ENCODE measurements at places on chromosomes 7 and 10. TPM values are rescaled to one million over a fixed set of nuclear protein-coding genes. Genes with fewer than 3 reads are reported as not detected.

TRAPPC14 gene
- 54.6 TPM for total RNA-seq

PTN gene
- total RNA-seq = not detected

ANKRD61 gene
- not detected for total RNA-seq

PRRT4 gene
- 0.42 TPM for total RNA-seq

SEMA3A gene
- not detected for total RNA-seq

TAS2R41 gene
- 0.59 TPM for total RNA-seq

LDB3 gene
- not detected for total RNA-seq

OR13A1 gene
- not detected for total RNA-seq

CLCN1 gene
- total RNA-seq = not detected

HPSE2 gene
- not detected for total RNA-seq

MYH16 gene
- not detected for total RNA-seq

C7orf33 gene
- total RNA-seq = not detected

CDK14 gene
- total RNA-seq = 4.0 TPM

OPN1SW gene
- total RNA-seq = not detected

ZNF37A gene
- 18.8 TPM for total RNA-seq

DNA sequence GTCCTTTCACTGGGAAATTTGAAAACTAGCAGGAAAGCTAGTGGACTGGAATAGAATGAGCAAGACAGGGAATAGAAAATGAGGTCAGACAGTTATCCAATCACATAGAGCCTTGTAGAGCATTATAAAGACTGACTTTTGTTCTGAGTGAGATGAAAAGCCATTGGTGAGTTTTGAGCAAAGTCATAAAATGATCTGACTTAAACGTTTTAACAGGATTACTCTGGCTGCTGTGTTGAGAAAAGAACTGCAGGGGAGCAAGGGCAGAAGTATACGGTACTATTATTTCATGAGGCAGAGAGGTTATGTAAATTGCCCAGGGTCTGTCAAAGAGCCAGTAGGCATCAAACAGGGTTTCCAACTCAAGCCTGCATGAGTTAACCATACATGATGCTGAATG, 393.4 kb downstream of the TFEC start:
- no peak for DNase-seq

GRCh38 chr7:19403691-19404090, 258.5 kb upstream of the FERD3L start:
- DNase-seq = no peak

DNA sequence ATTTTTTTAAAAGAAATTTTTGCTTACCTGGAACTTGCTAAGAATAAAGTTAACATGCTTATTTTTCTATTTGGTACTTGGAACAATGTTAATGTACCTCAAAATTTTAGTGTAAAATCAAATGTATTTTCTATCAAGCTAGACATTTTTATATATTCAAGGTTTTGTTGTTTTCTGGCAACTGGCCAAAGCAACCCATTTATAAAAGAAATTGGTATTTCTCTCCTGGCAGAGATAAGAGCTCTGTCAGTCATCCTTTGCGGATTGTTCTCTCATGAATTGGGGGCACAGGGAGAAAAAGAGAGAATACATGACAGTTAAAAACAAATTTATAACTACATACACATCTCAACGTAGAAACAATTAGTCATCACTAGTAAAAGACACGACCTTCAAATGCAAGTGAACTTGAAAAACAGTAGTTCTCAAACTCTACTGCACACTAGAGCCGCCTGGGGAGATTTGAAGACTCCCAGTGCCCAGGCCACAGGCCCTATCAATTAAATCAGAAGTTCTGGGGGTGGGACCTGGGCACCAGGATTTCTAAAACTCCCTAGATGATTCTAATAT, 152.4 kb upstream of the LAMB4 start:
- DNase-seq = no peak

GRCh38 chr10:43667761-43668386, 19.2 kb upstream of the ZNF32 start:
- DNase-seq = no peak

- DNase-seq = no peak
Observed at GRCh38 chr10:92045641-92046106, 122.1 kb downstream of the BTAF1 start.

GRCh38 chr10:75358132-75358531, 43.4 kb downstream of the ZNF503 start:
- no peak for DNase-seq

- no peak for DNase-seq
Observed at GRCh38 chr10:78892338-78893176, 176.2 kb upstream of the ZMIZ1 start.

- no peak for DNase-seq
Observed at GRCh38 chr7:125773113-125773785, 843.6 kb upstream of the POT1 start.

DNA sequence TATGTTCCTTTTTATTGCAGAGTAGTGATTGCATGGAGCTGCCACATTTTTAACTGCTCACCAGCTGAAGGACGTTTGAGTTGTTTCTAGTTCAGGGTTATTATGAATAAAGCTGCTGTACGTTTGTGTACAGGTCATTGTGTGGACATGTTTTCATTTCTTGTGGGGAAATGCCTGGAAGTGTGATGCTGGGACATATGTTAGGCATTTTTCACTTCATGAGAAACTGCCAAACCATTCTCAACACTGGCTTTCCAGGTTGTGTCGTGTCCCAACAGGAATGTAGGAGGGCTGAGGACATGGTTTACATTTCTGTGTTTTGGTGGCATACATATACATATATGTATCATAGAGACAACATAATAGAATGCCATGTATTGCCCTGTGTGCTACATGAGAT, 73.0 kb downstream of the NEURL1 start:
- DNase-seq = no peak

DNA sequence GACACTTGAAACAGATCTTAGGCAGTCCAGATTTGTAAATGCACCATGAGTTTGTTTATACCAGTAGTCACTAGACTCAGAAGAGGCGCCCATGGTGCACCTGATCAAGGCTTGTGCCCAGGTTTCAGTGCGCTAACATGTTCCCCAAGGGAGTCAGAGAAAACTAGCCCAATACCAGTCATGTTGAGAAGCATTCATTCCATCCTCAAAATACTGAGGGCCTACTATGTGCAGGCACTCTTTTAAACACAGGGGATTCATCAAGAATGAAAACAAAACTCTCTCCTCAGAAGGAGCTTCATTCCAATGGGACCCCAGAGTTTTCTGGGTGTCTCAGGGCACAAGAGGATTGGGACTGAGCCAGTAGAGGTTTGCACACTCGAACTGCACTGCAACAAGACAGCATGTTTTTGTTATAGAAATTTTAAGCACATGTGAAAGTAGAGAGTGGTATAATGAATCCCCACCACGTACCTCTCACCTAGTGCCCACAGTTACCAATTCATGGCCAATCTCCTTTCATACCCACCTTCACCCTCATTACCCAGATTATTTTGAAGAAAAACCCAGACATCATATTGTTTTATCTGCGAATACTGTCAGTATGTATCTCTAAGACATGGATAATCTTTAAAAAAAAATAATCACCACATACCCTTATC, 55.0 kb upstream of the ARID5B start:
- no peak for DNase-seq

DNA sequence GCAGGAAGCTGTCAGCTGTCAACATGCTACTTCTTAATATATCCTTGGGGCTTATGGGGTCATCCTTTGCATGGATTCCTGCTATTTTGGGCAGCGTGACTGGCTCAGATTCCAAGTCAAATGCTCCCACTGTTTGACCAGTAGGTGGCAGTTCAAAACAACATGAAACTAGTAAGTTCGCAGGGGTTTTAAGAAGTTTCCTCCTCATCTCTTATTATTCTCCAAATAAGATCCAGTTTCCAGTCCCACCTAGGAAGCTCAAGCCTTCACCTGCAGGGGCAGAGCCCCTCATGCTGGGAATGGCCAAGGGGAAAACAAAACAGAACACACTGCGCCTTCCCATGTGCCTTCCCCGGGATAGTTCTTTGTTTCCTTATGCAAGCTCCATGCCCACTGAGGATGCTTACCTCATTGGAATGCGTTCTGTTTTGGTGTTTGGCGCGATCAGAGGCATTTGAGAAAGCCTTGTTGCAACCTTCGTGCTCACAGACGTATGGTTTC, 259.8 kb downstream of the GLI3 start:
- peak; percentile 10 for DNase-seq

DNA sequence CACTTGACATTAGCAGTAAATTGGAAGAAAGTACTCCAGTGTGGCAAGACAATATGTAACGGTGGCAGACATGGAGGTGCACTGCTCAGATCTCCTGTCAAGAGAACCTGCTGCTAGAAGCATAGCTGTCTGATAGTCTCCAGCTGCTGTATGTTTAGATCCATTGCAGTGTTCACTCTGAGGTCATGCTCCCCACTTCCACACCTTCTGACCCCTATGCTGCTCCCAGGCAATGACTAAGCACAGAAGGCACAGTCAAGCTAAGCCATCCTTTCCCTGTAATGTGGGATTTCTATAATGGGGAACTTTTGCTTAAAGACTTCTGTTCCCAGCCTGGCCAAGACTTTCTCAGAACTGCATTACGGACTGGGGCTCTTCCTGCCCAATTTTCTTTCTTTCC, 315.8 kb downstream of the HPSE2 start:
- DNase-seq = no peak

- no peak for DNase-seq
Observed at GRCh38 chr7:29170781-29171180, 23.8 kb upstream of the CHN2 start.

DNA sequence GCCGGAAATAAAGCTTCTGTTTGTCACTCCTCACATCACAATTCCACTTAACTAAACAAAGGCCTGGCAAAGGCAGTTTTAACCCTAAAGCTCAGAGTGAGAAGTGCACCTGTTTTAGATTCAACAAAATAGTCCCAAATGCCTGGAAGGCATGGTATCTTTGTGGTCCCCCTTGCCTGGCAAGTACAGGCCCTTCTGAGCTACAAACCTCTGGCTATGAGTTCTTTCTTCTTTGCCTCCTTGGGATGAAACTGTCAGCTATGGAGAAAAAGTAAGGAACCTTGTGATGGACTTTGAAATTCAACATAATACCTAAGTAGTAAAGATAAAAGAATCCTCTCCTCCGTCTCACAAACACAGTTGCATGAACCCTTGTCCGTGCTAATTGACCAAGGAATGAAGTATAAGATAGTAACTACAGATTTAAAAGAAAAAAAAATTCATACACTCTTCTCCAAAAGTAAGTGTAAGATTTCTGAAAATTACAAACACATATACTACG, 244.5 kb upstream of the ETV1 start:
- no peak for DNase-seq

DNA sequence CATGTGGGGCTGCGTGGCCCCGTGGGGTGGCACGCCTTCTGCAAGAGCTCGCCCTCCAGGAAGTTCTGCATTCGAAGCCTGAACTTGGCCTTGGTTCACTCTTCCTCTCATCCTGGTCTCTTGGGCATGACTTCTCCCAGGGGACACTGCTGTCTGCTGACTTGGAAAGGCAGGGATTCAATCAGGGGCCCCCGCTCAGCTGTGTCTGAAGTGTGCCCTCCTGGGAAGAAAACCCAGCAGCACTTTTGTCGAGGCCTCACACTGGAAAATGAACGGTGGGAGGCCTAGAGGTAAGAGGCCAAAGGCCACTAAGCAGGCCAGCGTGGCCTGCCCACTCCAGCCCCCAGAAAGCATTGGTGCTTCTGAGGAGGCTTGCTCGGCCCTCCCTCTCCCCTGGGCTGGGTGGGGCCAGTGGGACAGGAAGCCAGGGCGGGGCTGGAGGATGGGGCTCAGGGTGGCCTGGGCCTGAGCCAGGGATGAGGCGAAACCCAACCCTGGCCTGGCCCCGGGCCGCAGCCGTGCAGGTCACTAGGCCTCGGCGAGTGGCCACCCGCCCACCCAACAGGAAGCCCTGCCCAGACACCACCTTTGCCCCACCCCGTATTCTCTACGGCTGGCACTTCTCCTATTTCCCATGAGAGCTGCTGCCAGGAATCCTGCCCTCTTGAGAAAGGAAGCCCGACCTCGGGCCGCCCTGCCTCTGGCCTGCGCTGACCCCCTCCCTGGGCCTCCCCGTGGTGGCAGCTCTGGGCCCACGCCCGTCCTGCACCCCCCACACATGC, 81.1 kb downstream of the ZMIZ1 start:
- DNase-seq = peak; percentile 81

- no peak for DNase-seq
Observed at GRCh38 chr10:17793823-17794644, 15.1 kb upstream of the MRC1 start.

GRCh38 chr7:66571568-66571967, 57.1 kb upstream of the KCTD7 start:
- DNase-seq = no peak

- DNase-seq = no peak
Observed at GRCh38 chr10:83577421-83577820, 561.9 kb upstream of the GHITM start.

DNA sequence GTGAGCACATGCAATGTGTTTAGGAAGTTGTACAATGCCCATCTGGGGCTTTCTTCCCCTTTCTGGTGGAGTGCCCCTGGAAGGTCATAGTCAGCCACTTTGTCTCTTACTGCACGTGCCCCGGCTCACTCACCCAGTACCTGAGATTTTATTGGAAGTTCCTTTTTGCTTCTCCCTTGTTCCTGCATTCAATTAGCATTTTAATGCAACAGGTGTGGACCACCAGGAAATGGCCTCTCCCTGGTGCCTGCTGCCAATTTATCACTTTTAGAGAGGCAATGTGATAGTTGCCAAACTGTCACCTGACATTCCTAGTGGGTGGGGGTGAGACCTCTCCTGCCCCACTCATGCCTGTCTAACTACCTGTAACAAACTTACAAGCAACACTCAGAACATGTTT, 293.4 kb upstream of the DKK1 start:
- DNase-seq = no peak

DNA sequence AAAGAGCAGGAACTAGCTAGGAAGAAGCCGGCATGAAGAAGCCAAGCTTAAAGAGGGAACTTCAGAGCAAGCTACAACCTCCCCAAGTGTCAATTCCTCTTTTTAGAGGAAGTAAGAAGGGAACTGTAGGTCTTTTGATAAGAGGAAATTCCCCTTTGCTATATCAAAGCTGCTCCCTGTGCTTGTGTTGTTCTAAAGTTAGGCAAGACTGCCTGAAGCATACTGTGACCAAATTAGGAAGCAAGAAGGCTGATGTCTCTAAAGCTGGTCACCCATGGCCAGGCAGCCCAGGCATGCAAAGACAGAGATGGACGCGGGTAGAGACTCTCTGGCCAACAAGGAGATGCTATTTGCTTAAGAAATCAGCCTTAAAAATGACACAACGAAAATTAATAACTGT, 87.9 kb downstream of the RNF216 start:
- no peak for DNase-seq

GRCh38 chr7:102450242-102450641, 14.4 kb downstream of the ALKBH4 start:
- DNase-seq = peak; percentile 24

GRCh38 chr10:44982496-44982895, 3.9 kb upstream of the DEPP1 start:
- no peak for DNase-seq

DNA sequence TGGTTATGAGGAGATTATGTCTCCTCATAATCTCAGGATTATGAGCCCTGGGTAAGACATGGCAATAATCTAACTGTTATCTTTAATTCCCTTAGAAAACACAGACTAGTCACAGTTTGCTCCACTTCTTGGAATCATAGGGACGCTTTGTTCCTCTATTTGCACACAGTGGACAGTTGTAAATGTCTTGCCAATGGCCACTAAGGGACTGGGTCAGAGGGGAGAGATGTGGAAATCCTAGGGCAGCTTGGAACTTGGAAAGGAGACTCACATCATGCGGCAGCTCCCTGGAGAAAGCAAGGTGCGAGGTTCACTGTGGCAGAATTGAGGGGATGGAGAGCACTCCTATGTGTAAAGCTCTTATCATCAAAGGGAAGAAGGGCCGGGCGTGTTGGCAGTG, 266.1 kb downstream of the PRPF18 start:
- no peak for DNase-seq

- DNase-seq = no peak
Observed at GRCh38 chr7:91866599-91867148, 13.8 kb downstream of the MTERF1 start.

Data from CD4-positive, CD25-positive, alpha-beta regulatory T cell (primary cell).